Foreskin keratinocyte (primary cell): ENCODE measurements at places on chromosomes 3 and 15.

DNA sequence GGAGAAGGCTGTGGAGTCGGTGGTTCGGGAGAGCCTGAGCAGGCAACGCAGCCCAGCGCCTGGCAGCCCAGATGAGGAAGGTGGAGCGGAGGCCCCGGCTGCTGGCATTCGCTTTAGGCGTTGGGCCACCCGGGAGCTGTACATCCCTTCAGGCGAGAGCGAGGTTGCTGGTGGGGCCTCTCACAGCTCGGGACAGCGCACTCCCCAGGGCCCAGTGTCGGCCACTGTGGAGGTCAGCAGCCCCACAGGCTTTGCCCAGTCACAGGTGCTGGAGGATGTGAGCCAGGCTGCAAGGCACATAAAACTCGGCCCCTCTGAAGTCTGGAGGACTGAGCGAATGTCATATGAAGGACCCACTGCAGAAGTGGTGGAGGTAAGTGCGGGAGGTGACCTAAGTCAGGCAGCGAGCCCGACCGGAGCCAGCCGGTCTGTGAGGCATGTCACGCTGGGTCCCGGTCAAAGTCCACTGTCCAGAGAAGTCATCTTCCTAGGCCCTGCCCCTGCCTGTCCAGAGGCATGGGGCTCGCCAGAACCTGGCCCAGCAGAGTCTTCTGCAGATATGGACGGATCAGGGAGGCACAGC, 26.7 kb downstream of the SYNM start:
- no peak for DNase-seq

GRCh38 chr3:130772129-130772528, 25.5 kb upstream of the PIK3R4 start:
- no peak for DNase-seq

DNA sequence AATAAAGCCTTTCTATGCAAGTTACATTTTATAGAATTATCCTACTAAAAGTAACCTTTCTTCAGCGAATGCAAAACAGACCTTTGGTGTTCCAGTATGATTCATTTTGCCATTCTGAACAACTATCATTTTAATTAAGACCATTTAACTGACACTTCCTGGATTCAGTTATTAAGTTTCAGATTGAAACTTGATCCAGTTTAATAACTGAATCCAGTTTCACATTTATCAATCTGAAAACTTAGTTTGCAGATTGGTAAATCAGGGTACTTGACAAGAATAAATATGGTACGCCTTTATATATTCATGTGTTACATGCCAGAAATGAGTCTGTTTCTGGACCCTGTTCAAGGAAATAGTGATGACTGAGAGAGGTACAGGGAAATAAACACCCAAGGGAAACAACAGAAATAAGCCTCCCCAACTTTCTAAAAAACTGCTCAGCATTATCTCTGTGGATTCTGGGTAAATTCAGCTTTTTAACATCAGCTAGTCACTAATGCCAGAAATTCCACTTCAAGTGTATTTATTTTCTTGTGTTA, 23.3 kb upstream of the NFKBIZ start:
- no peak for DNase-seq

- DNase-seq = no peak
Measured at GRCh38 chr3:54123003-54123775, 837 bp downstream of the CACNA2D3 start.

DNA sequence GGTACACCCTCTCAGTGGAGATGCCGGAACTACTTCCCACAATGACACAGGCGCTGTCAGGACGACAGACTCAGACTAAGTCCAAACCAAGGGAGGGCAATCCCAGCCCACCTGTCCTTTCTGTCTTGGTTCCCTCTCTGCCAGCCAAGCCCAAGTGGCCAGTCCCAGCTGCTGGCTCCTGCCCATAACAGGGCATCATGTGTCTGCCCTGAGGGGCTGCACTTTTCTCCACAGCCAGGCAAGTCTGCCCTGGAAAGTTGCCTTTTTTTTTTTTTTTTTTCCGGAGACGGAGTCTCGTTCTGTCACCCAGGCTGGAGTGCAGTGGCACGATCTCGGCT, 20.0 kb upstream of the BCL2A1 start:
- DNase-seq = no peak

DNA sequence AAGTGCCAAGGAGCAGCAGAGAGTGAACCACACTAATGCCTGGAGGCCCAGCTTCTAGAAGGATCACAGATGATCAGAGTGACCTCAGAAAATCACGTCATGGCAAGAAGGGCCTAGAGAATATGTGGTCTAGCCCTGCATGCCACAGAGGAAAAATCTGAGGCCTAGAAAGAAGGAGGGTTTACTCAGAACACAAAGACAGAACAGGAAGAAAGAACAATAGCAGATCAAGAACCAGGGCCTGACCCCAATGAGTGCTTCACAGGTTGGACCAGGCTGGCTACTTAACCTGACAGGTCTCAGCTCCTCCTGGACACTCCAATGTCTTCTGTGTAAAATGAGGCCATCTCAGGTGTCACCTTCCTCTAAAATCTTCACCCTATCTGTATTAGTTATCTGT, 14.2 kb downstream of the RAB6B start:
- DNase-seq = no peak
